ENCODE measurements at places on chromosomes 12 and 14.

DNA sequence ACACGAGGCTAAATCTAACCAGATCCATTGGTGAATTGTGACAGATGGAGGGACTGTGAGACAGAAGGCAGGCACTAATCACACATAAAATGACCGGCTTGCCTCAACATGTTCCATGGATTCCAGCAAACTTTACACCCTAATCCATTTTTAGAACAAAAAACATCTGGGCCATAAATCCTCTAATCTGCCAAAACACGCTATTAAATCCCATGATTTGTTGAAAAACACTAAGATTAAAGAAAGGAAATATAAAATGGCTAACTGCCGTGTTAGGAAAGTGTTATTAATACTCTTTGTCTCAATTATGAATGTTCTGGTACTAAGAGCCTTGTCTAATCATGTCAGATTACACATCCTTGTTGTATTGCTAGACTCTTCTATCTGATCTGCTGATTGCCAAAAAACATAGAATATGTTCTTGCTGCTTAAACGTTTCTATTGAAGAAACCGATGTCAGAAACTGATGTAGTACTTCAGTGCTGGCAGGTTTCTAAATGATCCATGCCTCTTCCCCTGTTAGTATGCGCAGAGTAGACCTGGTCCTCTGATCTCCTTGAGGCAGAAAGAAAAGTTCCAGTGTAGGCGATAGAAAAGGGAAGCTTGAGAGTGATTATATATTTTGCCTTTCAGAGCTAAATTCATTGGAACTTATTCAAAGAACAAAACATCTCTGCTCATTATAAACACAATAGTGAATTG, 384.9 kb downstream of the SOX5 start:
- DNase-seq = no peak

DNA sequence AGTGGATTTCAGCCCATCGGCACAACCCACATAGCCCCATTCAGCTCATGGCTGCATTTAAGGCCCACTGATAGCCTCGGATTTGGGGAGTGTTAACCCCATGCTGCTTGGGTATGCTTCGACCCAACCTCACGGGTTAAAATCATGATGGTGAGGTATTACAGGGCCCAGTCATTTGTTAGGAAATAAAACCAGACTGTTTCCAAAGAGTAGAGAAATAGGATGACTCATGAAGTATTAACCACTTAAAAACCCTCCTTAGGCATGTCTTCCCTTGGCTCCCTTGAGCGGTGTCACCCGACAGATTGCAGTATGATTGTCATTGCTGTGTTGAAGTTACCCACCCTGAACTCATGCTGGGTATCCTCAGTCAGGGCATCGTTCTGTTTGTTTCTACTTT, 289.1 kb downstream of the CACNA1C start:
- DNase-seq = no peak

DNA sequence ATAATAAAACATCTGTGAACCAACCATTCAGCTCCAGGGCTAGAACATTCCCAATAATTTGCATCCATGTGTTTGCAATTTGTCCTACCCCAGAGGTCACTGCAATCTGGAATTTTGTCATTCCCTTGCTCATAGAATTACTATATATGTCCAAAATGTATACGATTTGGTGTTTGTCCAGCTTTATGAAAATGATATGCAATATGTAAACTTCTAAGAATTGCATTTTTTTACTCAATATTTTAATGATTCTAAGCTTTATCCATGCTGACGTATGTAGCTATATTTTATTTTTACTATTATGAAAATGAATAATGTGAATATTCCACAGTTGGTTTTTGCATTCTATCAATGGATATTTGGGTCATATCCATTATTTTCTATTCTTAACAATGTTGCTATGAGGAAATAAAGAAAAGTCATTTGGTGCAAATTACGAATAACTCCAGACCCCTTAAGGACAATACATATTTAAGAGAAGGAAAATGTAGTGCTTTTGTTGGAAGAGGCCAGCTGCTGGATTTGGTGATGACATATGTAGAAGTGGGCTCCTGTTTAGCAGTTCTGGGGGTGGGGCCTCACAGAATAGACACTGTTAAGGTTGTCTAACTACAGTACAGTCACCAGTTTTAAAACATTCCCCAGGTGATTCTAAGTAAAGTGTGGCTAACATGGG, 139.4 kb downstream of the SLC38A4 start:
- no peak for DNase-seq

DNA sequence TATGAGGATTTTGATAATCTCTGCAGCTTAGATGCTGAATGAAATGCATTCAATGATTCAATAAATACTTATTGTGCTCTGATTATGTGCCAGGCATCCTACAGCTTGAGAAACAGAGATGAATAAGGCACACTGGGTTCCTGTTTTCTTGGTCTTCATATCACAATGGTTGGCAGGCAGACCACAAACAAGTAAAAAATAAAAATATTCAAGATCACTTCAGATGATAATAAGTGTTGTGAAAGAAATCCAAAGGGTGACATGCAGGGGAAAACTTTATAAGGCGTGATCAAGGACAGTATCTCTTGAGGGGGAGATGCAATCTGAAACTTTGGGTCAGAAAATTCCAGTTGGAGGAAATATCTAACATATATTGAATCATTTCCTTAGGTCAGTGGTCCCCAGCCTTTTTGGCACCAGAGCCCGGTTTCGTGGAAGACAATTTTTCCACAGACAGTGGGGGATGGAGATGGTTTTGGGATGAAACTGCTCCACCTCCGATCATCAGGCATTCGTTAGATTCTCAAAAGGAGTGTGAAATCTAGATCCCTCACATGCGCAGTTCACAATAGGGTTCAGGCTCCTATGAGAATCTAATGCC, 73.7 kb upstream of the RAP1B start:
- no peak for DNase-seq

- no peak for DNase-seq
Observed at GRCh38 chr14:68148276-68148675, 328.7 kb downstream of the RAD51B start.

GRCh38 chr14:101200650-101201516, 297.4 kb upstream of the RTL1 start:
- DNase-seq = peak; percentile 33

DNA sequence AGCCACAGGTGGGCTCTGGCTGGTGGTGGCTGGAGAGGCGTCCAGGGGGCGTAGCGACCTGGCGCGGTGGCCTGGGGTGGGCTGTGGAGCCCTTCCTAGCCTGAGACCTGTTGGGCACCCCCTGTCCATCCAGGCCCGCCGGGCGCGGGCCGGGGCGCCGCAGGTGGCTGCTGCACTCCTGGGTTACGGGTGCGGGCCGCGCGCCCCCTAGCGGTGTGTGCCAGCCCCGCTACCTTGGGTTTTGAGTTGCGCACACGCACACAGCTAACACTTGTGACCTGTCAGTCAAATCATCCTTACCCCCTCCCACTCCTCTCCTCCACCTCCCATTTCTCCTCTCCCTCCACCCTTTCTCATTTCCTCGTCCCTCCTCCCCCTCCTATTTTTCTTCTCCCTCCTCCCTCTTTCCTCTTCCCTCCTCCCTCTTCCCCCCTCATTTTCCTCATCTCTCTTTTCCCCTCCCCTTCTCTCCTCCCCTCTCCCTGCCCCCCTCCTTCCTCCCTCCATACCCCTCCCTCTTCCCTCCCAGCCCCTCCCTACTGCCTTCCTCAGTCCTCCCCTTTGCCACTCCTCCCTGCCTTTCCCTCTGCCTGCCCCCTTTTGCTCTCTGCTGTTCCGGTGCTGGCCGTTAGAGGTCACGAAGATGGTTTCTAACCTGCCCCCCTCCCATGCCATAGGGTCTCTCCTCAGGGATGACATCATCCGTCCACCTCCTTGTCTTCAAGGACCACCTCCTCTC, 2.3 kb downstream of the MEG3 start:
- no peak for DNase-seq

DNA sequence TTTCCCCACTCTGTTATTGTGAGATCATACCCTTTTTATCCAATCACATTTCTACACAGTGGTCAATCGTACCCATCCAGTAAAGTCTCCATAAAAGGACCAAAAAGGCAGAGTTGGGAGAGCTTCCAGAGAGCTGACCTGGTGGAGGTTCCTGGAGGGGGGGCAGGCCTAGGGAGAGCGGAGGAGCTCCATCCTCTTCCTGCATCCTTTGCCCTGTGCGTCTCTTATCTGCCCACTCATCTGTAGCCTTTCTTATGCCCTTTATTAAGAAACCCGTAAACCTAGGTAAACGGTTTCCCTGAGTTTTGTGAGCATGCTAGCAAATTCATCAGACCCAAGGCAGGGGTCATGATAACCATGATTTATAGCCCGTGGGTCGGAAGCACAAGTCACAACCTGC, 26.2 kb downstream of the EVL start:
- no peak for DNase-seq

DNA sequence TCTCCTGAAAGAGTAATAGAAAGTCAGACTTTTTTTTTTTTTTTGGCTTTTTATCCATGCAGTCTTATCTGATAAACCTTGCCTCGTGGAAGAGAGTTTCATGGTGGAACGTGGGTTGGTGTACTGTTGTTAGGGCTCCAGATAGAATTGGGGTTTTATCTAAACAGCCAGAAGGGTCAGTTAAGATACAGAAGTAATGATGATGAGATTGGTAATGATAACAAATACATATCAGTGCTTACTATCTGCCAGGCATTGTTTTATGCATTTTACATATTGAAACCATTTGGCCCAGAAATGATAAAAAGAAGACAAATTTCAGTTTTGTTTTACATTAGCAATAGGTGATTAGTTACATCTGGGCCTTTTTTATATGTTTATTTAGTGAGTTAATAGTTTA, 372.8 kb upstream of the PRICKLE1 start:
- no peak for DNase-seq

DNA sequence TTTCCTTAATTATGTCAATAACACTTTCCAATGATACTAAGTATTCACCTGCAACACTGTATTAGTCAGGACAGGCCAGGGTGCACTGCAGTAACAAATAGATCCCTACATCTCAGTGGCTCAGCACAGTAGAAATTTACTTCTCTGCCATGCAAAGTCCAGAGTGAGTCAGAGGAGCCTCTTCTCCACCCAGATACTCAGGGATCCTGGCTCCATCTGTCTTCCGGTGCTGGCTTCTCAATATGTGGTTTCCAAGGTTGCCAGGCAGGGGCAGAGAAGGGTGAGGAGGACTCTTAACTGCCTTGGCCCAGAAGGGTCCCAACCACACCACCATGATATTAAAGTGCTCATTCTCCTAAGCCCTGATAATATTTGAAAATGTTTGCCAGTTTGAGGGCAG, 47.8 kb downstream of the ADGRD1 start:
- DNase-seq = no peak

GRCh38 chr14:36111822-36112583, 64.5 kb downstream of the PTCSC3 start:
- DNase-seq = no peak

DNA sequence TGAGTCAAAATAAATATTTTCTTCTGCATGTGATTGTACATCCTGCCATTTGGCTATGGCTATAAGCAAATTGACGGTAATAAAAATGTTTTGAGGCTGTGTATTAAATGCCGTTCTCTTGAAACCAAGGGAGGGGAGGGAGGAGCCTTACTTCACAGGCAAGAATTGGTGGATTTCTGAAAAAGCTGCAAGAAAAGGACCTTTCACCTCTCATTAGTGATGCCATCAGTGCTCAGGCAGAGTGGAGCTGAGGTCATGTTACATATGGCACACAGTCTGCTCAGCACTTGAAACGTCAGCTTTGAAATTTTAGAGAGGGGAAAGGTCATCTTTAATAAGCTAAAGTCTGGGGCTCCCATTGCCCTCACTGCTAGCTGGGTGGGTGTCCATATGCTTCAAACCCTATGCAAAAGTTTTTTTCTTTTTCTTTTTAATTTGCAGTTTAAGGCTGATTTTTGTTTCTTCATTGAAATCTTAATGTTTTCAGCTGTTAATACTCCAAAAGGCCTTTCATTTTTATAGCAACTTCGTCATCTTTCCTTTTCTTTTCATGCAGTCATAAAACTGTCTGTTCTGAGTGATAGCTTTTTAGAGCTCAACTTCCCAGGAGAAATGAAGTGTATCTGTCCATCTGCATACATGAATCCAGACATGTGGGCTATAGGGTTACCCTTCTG, 9.8 kb upstream of the SIX1 start:
- DNase-seq = no peak

GRCh38 chr14:93727039-93727740, 61.1 kb downstream of the PRIMA1 start:
- no peak for DNase-seq

DNA sequence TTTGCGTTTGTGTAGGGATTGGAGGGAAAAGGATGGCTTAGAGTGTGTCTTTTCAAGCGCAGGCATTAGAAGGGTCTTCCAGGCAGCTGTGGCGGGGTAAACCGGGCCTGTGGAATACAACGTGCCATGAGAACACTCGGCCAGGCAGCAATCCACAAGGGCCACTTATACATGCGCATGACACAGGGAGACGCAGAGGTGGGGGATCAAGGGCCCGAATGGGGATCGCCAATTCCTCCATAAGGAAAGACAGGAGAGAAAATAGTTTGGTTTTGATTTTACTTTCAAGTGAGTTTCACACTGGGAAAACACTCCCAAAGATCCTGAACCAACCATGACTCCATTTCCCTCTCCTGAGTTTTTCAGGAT, 71.6 kb downstream of the SPRING1 start:
- no peak for DNase-seq

DNA sequence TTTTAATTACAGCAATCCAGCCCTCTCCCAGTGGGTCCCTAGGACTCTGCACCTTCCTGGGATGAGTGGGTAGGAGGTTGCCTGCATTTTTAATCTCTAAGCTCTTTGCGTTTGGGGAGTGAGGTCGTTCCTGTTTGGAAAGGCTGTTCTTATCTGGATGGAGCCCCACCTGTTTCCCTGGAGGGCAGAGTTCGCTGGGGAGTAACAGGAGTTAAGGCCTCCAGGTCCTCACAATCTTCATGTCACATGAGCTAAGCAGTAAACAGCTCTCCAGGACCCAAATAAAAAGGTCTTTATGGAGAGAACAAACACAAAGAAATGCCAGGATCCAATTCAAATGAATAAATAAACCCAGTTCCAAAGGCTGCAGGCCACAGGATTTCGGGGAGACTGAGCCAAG, 56.0 kb upstream of the RFLNA start:
- no peak for DNase-seq

GRCh38 chr14:31275731-31276130, 68.1 kb upstream of the HECTD1 start:
- no peak for DNase-seq

GRCh38 chr12:31880340-31880739, 78.9 kb upstream of the RESF1 start:
- DNase-seq = no peak

GRCh38 chr12:54384591-54385041, at the start of gene ZNF385A:
Gene ZNF385A, minus strand, starts transcription at chr12:54384733. Its CDS starts 219 bp downstream, at chr12:54384514.
- no peak for DNase-seq

DNA sequence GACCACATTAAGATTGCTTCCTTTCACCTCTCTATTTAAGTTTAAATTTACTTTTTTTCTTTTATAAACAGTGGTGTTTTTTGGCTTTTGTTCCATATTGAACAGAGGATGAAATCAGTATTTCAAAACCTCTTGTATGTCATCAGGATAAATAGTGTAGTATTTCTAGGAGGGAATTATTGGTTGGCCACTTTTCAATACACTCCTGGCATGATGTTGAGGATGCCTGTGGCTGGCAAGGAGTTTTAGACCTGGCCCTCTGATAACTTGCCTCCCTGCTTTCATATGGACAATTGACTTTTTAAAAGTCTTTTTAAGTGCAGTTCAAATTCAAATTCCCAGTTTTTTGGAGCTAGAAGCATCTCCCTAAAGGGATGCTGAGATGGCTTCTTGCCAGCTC, 9.8 kb downstream of the TMTC2 start:
- DNase-seq = no peak

GRCh38 chr12:5390174-5390799, 41.6 kb upstream of the NTF3 start:
- no peak for DNase-seq
